ENCODE measurements at places on chromosomes 11 and 22.

DNA sequence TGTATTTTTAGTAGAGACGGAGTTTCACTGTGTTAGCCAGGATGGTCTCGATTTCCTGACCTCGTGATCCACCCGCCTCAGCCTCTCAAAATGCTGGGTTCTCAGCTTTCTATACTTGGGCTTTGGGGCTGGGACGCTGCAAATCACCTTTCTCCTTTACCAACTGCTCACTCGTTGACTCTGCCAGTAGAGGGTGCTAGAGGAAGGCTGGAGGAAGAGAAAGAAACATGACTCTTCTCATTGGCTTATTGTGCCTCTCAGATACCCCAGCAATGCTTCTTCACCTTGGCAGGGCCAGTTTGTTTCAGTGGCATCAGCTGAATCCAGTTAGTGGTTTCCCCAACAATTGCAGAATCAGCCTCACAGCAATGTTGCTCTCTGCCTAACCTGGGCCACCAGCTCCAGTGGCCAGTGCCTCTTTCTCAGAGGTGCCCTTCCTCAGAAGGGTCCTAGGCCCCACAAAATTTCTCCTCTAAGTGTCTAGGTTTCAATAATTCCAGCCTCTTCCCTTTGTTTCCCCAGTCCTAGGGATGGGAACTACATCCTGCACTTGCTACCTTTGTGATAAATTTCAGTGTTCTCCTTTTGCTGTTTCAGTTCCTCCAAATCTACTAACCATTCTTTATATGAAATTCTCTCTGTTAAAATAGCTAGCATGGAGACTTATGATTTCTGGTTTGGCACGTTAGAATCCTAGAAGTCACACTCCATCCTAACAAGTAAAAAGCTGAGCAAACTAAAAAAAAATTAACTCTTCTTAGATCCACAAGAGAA lies 71.5 kb upstream of the VSTM5 start:
- DNase-seq: peak; percentile 13

GRCh38 chr11:115705200-115705599 lies 201.0 kb upstream of the CADM1 start:
- DNase-seq: no peak

- DNase-seq: no peak
Measured at GRCh38 chr11:123585706-123586105, 68.7 kb downstream of the SCN3B start.

GRCh38 chr11:69367211-69367964 lies 73.4 kb downstream of the MYEOV start:
- no peak for DNase-seq

- no peak for DNase-seq
Measured at GRCh38 chr22:40469181-40469580, 98.8 kb downstream of the SGSM3 start.

GRCh38 chr11:119153049-119153818 lies 4.4 kb downstream of the ABCG4 start:
- no peak for DNase-seq

DNA sequence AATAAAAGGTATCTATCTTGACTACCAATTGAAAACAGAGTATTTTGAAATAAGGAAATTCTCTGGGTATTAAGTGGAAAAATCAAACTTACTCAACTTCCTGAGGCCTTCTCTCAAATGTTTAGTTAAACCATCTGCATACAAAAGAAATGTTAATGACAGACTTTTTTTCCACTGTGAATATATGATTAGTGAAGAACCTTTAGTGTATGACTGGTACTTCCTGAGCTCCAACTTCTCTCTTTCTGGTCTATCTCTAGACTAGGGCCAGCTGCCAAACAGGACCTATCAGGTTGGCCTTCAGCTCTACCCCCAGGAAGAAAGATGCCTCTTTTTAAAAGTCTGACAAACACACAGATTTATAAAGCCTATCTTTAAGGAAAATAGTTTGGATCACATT lies 68.8 kb upstream of the SCUBE2 start:
- no peak for DNase-seq

GRCh38 chr11:84437071-84437980 lies 1151.2 kb upstream of the CCDC90B start:
- no peak for DNase-seq

GRCh38 chr22:43066844-43067385 lies 22.3 kb downstream of the TTLL1 start:
- DNase-seq: no peak
